Suppressor macrophage treated with lipopolysaccharide for 1 hour (primary cell): ENCODE measurements at places on chromosomes 2 and 18.

DNA sequence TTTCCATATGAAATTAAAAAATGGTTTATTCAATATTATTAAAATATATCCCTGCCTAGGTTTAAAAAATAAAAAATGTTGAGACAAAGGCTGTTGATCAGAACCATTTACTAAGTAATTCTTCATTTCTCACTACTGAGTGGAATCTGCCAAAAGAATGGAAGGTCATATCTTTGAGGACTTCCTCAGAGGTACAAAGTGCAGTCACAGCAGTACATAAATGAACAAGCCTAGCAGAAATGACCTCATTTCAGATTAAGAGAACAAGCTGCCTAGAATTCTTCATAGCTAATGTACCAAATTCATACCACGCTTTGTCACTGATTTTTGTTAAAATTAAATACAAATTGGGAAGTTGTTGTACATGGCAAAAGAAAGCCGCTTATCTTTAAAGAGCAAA lies 318.9 kb upstream of the TFPI start:
- DNase-seq, result no peak

DNA sequence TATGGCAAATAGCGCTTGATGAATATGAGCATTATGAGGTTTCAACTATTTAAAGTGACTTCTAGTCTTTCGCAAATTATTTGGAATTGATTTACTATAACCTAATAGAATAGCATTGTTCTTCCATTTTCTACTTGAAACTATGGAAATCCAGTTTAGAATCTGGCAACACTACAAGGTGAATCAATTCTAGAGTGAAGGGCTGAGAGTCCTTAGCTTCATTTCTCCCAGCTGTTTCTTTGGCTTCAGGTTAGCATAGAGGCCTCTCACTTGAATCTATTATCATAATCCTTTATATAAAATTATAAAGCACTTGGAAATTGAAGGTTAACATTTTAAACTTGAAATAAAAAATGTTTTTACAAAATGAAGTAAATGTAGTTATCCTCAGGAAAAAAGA lies 318.8 kb downstream of the CCDC85A start:
- DNase-seq, result no peak

DNA sequence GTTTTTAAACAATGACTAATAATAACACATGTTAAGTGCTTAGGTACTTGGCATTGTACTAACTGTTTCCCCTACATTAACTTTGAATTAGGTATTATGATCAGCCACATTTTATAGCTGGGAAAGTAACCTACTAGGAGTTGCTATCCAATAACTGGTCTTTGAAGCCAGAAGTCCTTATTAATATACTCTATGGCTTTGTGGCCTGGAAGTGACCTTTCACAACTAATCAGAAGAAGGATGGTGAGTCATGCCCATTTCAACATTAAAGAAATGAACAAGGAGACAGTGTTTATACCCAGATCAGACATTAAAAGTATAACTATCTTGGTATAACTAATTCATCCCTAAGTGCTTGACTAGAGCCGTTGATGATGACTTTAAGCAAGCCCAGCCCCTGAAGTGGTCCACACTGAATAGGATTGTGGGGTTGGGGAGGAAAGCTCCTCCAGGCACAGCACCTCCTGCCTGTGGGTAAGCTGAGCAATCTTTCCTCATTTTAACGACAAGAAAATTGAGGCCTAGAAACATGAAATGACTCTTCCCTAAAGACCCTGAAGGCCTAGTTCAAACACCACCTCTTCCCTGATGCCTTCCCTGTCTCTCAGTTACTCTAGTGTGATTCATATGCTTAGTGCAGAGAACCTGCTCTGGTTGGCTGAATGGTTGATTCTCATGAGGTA lies 71.6 kb upstream of the RFX8 start:
- DNase-seq, result peak; percentile 90

DNA sequence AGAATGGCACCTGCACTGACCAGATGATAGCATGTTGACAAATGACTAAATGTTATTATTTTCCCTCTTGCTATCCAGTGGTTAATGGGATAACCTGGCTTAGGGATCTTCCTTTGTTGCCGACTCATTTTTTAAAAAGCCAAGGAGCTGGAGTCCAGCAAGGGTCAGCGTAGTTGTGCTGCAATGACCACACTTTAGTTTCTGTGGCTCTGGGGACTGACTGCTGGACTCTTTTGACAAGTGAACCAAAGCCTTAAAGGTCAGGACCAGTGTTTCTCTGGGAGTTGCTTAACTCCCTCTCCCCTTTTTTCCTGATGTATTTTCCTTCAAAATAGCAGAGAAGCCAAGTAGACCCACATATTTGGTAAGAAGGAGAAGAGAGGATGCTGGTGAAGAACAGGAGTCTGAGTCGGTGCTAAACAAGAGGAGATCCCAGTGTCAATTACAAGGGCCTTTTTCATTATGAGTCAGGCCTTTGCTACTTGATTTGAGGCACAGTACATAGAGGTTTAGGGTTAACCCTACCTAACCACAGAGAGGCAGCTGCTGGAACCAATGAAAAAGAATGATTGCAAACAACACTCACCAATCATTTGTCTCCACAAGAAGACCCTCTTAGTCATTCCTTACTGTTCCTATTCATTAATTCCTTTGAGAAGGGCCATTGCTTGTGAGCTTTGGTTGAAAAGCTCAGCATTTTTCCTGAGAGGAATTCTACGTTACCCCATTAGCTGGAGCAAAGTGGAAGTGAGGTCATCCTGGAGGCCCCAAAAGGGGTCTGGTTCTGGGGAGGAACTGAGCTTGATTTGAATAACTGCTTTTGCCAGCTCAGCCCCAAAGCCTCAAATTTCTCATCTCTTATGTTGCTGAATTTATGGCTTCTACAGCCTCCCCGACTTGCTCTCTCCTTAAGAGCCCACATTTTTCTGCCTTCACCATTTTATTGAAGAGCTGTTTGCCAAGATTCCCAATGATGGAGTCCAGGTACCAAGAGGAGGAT lies 137.6 kb upstream of the HNMT start:
- DNase-seq, result no peak

DNA sequence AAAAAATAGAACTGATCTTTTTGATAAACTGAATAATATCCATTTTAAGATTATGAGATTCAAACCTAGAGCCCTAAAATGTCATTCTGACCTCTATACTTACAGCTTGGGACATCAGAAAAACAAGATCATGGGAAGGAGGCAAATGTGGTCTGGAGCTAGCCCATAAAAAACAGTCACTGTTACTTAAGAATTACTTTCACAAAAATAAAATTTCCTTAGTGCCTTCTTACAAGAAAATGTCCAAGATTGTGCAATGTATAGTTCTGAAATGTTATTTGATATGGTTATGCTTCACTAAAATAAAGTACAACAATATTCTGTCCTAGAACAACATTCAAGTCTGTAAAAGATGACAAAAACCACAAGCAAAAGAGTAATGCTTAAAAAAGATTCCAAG lies 247.6 kb downstream of the DYM start:
- DNase-seq, result peak; percentile 93

GRCh38 chr2:96111257-96111640 lies 5.1 kb downstream of the ADRA2B start:
- no peak for DNase-seq

GRCh38 chr2:42067521-42067920 lies 19.7 kb downstream of the PKDCC start:
- no peak for DNase-seq

GRCh38 chr2:168849610-168850009 lies 40.6 kb downstream of the SPC25 start:
- peak; percentile 4 for DNase-seq

DNA sequence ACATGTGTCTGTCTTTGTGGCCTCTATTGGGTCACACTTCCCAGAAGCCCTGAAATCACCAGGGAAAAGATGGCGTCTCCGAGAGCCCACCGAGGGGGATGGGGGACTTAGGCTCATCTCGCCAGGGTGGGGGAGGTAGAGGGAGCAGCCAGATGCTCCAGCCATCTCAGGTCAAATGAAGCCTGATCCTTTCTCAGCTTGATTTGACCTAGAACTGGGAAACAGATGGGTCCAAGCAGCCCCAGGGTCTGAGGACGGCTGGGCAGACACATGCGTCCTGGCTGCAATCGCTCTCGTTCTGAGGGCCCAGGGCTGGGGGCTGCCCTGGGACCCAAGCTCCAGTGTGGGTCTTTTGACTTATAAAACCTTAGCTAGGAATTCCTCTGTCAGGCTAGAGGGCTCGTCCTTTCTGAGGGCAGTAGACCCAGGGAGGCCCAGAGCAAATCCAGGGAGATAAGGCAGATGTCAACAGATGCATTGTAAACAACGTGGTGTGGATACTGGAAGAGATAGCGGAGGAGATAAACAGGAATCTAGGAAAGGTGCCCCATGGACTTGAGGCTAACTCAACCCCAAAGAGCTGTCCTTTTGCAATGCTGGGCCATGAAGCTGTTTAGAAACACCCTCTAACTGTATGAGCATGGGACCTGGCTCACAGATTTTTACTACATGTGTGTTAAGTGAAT lies 127.7 kb downstream of the MYCN start:
- DNase-seq, result no peak

DNA sequence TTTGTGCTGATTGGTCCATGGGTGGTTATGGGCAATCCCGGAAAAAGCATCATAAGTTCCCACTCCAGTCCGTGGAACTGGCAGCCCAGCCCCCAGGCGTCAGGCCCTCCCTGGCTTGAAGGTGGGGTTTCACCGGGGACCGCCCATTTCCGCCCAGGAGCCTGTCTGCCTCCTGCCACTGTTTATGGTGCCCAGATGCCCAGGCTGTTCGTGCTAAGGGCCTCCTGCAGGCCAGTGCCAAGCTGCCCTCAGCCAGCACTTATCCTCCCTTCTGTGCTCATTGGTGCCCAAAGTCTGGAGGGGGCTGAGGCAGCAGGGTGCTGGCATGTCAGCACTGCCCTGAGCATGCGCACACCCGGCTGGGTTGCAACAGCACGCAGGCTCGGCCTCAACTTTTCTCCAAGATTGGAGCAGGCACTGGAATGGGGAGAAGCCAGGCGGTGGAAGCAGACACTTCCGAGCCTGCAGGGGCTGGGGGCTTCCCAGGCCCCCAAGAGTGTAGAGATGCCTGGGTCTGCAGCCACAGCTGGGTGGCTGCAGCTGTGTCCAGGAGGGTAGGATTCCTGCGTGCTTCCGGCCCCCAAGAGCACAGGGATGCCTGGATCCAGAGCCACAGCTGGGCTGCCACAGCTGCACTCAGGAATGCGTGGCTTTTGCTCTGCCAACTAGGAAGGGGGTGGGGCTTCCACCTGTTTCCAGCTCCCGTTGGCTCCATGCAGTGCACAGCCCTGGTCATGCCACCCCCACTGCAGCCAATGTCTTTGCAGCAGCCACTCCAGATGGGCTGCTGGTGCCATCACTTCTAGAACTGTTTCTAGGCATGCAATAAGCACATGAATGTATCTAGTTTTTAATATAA lies 74.0 kb downstream of the AGPS start:
- DNase-seq, result no peak

- no peak for DNase-seq
These were observed 251.3 kb upstream of the ETAA1 start for GRCh38 chr2:67145851-67146250.

DNA sequence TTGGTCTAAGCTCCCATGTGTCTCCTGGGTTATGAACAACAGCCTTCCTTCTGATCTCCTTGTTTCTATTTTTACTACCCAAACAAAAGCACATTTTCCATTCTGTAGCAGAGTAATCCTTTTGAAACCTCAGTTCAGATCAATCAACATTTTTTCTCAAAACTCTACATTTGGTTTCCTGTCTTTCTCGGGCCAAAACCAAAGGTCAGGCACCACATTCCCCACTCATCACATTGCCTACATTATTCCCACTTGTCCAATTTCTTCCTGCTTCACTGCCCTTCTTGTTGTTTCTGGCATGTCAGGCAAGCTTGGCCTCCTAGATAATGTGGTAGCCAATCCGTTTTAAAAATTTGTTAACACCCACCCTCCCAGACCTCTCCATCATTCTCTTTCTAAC lies 196.8 kb downstream of the PPP1R1C start:
- DNase-seq, result no peak

- DNase-seq, result no peak
These were observed 17.2 kb downstream of the BOK start for GRCh38 chr2:241575624-241576292.

- no peak for DNase-seq
These were observed 296.5 kb downstream of the NOL4 start for GRCh38 chr18:33928231-33928630.

- no peak for DNase-seq
These were observed 12.4 kb upstream of the ANKRD44 start for GRCh38 chr2:197322724-197323720.

DNA sequence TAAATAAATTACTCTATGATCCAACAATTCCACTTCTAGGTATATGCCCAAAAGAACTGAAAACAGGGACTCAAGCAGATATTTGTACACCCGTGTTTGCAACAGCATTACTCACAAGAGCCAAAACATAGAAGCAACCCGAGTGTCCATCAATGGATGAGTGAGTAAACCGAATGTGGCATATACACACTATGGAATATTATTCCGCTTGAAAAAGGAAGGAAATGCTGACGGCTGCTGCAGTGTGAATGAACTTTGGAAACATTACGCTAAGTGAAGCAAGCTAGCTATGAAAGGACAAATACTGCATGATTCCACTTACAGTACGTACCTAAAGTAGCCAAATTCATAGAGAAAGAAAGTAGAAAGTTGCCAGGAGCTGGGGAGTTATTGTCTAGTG lies 32.2 kb downstream of the MREG start:
- no peak for DNase-seq

- no peak for DNase-seq
These were observed 398.4 kb downstream of the NUP35 start for GRCh38 chr2:183522489-183523266.
